ENCODE measurements at places on chromosomes 7 and 10.

DNA sequence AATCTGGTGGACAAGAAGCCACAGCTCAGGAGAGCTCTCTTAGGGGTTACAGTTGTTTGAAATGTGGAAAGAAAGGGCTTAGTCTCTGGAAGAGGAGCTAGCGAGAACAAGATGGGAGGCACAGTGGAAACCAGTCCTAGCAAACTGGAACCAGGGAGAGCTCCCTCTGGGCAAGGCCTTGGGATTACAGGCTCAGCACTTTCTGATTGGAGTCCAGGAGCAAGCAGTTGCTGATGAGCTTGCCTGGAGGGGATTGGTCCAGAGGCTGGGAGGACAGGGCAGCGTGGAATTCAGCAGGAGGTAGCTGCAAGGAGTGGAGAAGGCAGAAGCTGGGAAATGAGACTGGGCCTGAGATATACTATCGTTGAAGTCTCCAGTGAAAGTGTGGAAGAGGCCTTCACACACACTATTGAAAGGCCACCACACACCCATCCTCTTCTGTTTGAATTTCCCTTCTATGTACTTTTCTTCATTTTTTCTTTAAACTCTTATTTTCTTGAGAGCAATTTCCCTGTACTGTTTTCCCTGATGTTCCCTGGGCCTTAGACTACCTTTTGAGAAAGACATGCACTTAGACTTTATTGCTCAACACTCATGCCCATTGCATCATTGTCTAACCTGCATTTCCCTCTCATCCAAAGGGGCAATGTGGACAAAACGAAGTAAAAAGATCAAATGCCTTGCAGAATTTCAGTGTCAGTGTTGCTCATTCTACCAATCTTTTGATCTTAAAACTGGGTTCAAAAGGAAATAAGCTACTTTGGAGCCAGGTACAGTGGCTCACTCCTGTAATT is 57.8 kb upstream of the LANCL2 start:
- DNase-seq = no peak

- no peak for DNase-seq
Observed at GRCh38 chr7:138891446-138891810, 89.8 kb downstream of the KIAA1549 start.

GRCh38 chr7:157820796-157821195 is 484.0 kb downstream of the DNAJB6 start:
- no peak for DNase-seq

GRCh38 chr7:74219416-74219815 is 9.6 kb downstream of the LAT2 start:
- no peak for DNase-seq

DNA sequence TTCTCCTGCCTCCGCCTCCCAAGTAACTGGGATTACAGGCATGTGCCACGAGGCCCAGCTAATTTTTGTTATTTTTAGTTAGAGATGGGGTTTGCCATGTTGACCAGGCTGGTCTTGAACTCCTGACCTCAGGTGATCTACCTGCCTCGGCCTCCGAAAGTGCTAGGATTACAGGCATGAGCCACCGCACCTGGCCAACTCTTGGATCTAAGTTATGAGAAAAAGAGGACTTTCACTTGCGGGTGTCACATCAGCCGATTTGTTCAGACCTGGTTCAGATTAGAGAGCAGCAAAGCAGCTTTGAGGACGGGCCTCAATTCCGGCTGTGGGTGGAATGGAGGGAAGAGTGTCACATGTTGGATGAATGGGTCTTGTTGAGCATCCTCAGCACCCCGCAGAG is 61.0 kb upstream of the FGFR2 start:
- no peak for DNase-seq

DNA sequence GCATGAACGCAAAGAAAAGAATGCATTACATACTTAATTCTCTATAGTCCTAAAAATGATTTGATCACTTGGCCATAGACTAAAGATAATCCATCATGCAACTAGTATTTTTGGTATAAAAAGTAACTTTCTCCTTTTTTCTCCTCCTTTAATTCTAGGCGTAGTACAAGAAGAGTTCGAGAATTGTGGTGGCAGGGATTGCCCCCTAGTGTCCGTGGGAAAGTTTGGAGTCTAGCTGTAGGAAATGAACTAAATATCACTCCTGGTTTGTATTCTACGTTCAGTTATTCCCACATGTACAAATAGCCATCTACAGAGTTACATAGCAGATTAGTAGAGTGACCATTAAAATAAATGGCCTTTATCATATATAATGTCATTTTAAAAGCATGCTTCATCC is 45.5 kb upstream of the HELLS start:
- no peak for DNase-seq

- DNase-seq = no peak
Observed at GRCh38 chr10:46317370-46317769, 30.6 kb downstream of the ANTXRL start.

GRCh38 chr7:74453322-74454011 is at the start of gene GTF2IRD1:
Gene GTF2IRD1 (plus strand): TSS chr7:74453906. CDS start chr7:74508081, 54,175 bp downstream.
- DNase-seq = peak; percentile 37

DNA sequence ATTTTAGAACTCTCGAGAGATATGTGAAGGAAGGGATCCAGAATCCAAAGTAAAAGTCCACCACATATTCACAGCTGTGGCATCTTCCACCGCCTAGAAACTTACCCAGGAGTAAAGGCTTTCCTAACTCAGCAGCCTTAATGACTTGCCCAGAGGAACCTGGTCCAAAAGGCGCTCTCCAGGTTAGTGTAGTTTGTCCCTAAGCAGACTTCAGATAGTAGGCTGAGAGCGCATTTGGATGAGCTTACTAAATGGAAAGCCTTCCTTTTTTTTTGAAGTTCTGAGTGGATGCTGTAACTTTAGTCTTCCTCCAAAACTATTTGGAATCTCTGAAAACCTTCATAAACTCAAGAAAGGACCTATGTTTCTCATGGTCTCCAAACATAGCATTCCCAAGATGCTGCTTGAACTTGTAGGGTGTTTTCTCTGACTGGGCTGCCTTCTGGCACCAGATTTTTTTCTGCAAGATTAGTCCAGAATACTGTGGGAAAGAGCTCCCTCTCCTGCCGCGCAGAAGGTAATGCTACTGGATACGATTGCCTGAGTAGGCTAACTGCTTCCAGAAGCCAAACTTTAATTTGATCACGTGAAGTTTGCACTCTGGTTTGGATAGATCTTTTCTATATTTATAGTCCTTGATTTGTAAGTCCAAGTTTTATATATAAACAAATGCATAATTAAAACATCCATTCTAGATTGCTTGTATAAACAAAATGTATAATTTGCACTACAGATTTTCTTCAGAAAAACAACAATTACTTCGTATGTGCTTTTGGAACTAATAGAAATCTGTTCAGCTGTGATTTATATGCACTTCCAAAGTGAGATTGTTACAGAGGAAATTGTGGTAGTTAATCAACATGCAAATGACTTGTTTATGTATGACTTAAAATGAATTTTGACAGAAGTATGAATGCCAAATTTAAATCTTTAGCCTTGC is 19.6 kb upstream of the GPR37 start:
- DNase-seq = no peak

DNA sequence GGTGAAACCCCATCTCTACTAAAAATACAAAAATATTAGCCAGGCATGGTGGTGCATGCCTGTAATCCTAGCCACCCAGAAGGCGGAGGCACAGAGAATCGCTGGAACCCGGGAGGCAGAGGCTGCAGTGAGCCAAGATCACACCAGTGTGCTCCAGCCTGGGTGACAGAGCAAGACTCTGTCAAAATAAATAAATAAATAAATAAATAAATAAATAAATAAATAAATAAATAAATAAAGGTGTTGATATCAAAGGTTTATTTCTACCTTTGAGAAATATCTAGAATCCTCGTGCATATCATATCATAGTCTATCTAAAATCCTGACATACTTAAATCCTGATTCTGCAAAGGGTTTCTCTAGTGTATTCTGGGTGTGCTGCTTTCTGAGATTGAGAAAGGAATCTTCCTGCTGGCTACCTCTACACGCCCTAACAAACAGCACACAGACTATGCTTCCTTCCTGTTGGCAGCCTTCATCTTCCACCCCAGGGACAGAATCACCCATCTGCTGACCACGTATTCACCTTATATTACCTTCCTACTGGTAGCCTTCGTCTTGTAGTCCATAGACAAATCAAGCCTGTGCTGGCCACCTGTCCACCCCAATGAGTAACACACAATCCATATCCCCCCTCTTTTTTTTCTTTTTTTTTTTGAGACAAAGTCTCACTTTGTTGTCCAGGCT is 8.7 kb downstream of the ABLIM1 start:
- no peak for DNase-seq

- DNase-seq = no peak
Observed at GRCh38 chr7:107530751-107531150, 33.0 kb downstream of the COG5 start.

DNA sequence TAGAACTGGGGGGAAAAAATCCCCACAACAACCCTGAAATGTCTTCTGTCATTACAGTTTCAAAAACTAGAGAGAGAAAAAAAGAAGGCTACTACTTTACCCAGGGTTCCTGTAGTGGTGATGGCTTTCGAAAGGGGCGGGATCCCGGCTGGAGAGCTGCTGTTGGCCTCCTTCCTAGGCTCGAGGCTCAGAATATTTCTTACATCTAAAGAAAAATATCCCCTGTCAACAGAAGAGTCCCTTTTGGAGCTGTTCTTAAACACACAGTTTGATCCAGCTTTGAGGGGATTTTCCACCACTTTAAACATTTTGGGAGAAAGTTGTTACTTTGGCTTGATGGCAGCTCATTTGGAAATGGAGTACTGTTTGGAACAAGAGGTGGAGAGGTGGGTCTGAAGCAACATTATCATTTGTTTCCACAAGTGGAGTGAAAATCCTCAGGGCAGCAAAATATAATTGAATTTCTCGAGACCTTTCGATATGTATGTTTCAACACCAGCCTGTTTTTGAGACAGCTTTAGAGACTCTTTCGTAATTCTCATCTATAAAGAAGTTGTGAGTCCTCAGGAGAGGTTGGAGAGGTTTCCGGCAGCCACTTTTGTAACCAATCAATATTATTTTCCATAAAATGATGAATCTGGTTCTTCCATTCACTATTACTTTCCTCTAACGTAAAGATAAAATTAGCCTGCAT is 5.1 kb downstream of the HOXA13 start:
- no peak for DNase-seq

DNA sequence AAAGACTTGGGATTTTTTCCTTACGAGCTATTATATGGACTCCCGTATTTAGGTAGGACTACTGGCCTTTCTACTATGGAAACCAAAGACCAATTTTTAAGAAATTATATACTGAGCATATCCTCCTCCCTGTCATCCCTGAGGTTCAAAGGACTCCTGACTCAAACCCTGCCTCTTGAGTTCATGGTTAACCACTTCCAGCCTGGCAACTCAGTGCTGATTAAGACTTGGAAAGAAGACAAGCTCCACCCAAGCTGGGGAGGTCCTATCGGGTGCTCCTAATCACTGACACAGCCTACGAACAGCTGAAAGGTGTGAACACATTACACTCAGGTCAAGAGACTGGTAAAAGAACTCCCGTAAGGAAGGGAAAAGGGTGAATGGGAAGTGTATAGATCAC is 66.8 kb downstream of the LYZL2 start:
- DNase-seq = no peak

- no peak for DNase-seq
Observed at GRCh38 chr10:35355971-35356724, 19.8 kb downstream of the CCNY start.

GRCh38 chr7:39554583-39555165 is 11.5 kb upstream of the YAE1 start:
- no peak for DNase-seq

DNA sequence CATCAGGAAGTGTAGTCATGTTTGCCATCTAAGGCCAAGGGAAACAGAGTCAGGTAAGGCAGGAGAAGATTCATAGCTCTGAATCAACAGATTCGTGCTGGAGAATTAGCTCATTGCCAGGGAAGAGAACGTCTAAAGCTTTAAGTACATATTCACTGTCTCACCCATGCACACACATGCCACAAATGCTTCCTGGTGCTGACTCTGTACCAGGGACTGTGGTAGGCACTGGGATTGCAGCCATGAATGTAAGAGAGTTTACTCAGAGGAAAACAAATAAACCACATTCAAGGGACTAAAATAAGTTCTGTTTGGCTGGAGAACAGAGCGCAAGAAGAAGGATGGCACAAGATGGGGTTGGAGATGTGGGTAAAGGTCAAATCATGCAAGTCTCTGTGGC is 89.8 kb upstream of the HPS1 start:
- DNase-seq = no peak

DNA sequence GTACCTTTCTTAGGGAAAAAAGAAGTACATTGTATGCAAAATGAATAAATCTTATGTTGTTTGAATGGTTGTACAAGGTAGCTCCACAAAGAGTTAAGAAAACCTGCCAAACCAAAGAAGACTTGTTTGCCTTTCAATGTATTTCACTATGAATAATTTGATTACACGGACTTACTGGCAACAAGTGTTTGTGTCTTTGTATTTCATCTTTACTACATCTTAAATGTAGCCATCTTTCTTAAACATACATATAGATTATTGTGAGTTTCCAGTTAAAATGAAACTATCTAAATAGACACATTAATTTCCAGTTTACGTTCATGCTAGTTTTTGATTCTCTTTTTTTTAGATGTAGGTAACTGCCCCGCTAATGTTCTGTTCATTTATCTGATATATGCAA is 2.8 kb downstream of the PRKG1 start:
- no peak for DNase-seq

GRCh38 chr7:141585592-141586510 is 34.6 kb downstream of the AGK start:
- DNase-seq = no peak

DNA sequence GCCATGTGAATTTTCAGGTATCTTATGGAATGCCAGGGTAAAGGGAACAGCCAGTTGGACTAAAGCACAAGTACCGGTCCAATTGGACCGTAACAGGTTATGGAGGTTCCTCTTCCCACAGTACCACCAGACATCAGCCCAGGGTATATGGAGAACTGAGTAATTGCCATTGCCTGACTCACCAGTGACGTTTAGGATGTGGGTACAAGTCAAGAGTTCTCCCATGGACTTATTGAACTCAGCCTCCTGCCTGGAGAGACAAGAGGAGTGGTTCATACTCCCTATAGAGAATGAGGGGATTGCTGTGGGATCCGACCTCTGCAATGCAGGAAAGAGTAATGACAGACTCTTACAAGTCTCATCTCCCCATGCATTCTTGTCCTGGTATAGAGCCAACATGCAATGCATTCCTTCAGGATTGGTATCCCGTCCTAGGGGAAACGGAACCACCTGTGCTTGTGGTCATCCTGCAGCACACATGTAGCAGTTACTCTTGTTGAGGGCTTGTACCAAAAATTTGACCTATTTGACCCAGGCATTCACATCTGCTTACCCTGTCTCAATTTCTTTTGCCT is 30.7 kb upstream of the ELOVL3 start:
- DNase-seq = no peak

- DNase-seq = no peak
Observed at GRCh38 chr7:128837521-128837921, 7.3 kb downstream of the FLNC start.
